ENCODE measurements at places on chromosomes 5 and 9. TPM values are rescaled to one million over a fixed set of nuclear protein-coding genes. Genes with fewer than 3 reads are reported as not detected.
A peak's percentile ranks its signal among the peaks of the same experiment; 100 is the strongest.

GRCh38 chr9:69556707-69557106, 115.5 kb downstream of the APBA1 start:
- no peak overlapping the region for H3K27ac ChIP-seq
- H3K36me3 ChIP-seq, result no peaks in the 10 kb centered on the region
- 0 out of 2 replicates have a peak, but pooled peaks cover 2% of the 10 kb centered on the region for H3K27me3 ChIP-seq
- no peak for DNase-seq

- H3K4me1 ChIP-seq, result no peaks in the 10 kb centered on the region
- H3K27ac ChIP-seq, result no peak overlapping the region
- no peaks in the 10 kb centered on the region for H3K27me3 ChIP-seq
- H3K36me3 ChIP-seq, result no peaks in the 10 kb centered on the region
Observed at GRCh38 chr9:21933865-21934264, 60.3 kb downstream of the CDKN2A start.

DNA sequence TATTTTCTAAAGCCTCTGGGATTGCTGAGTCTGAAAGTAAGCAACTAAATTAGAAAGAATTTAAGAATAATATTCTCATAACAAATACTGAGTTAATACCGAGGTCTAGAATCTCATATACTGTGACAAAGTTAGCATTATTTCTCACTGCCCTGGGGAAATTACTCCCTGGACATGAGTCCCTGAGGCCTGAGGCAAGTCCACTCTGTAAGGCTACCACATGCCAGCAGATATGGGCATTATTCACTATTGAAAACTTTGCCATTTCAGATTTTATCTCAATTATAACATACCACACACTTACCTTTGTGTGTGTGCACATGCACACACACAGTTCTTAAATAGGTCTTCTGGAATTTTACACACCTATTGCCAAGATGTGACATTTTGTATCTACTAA, 22.9 kb downstream of the ELL2 start:
- H3K27me3 ChIP-seq, result no peaks in the 10 kb centered on the region
- peaks cover 27% of the 10 kb centered on the region for H3K4me1 ChIP-seq
- peaks cover 36% of the 10 kb centered on the region for H3K36me3 ChIP-seq

GRCh38 chr5:180813420-180813819, 10.8 kb upstream of the MGAT1 start:
- no peak for DNase-seq
- no peaks in the 10 kb centered on the region for H3K36me3 ChIP-seq
- no peak overlapping the region for H3K4me3 ChIP-seq
- no peak overlapping the region for H3K27ac ChIP-seq
- peaks cover 17% of the 10 kb centered on the region for H3K4me1 ChIP-seq

GRCh38 chr5:139268364-139269202, 25.0 kb upstream of the MATR3 start:
- no peak overlapping the region for H3K27ac ChIP-seq
- DNase-seq, result no peak
- no peaks in the 10 kb centered on the region for H3K36me3 ChIP-seq
- no peaks in the 10 kb centered on the region for H3K27me3 ChIP-seq
- H3K4me1 ChIP-seq, result peaks cover 23% of the 10 kb centered on the region
- H3K4me3 ChIP-seq, result no peak overlapping the region

DNA sequence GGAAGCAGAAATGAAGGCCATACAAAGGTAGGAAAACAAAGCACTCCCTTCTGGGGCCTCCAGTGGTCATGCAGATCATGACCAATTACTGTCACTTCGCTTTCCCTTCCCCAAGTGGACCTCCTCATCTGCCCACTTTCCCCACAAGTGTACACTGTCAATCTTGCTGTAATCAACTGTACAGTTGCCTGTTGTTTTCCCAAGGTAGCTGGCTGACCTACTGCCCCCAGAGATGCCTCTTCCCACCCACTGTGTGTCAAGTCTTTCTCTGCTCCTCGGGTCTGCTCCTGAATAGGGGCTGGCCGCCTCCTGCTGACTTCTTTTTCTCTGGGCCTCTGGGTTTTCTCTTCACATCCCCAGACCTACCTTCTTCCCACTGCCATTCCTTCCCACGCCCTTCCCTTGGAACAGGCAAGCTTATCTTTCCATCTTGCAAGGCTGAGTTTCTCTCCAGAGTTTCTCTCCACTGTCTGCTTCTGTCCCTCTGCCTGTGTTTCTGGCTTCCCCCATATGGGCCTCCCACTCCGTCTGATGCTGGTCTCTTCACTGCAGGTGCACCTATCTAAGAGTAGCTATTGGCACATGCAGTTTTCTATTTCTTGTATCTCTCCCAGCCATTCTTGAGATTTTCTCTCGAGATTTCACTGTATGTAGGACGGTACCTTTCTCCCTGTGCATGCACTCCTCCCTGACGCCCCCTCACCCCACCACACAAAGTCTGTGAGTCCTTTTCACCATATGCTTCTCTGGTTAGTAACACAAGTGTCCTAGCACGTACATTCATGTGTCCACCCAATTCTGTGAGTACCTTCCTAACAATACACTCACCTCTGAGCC, 2.4 kb downstream of the ELL2 start:
- peaks cover 33% of the 10 kb centered on the region for H3K36me3 ChIP-seq
- DNase-seq, result peak; percentile 33
- no peaks in the 10 kb centered on the region for H3K27me3 ChIP-seq

Gene PRLR
- total RNA-seq, result 0.54 TPM

Gene CCNJL
- 2.0 TPM for total RNA-seq

Gene PLEKHG4B
- total RNA-seq, result 1.1 TPM

Gene BARHL1
- not detected for total RNA-seq

All from IMR-90 (cell line).